HL-60 (cell line): ENCODE measurements at places on chromosomes 4 and X.

DNA sequence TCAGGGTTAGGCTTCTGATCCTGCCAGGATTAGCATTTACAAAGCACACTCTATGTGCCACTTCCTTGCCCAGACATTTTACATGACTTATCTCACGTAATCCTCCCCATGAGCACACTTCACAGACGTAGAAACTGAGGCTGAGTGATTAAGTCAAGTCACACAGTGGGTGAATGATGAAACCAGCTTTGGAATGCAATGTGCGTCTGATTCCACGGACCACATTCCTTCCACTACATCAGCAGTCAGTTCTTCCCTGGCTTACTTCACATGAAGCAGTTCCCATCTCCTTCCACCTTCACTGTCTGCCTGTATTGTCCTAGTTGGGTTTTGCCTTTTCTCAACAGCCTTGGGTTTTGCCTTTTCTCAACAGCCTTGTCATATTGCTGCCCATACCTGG lies 134.3 kb upstream of the PPARGC1A start:
- DNase-seq = no peak

GRCh38 chr4:137800861-137801260 lies 268.6 kb upstream of the PCDH18 start:
- DNase-seq = no peak

GRCh38 chr4:99382745-99383360 lies 30.3 kb upstream of the ADH1C start:
- no peak for DNase-seq

GRCh38 chr4:60019180-60019579 lies 1180.9 kb upstream of the ADGRL3 start:
- DNase-seq = no peak

- no peak for DNase-seq
These were observed 59.0 kb upstream of the ADGRA3 start for GRCh38 chr4:22574880-22575279.

- no peak for DNase-seq
These were observed 58.6 kb upstream of the TLL1 start for GRCh38 chr4:165814256-165815020.

DNA sequence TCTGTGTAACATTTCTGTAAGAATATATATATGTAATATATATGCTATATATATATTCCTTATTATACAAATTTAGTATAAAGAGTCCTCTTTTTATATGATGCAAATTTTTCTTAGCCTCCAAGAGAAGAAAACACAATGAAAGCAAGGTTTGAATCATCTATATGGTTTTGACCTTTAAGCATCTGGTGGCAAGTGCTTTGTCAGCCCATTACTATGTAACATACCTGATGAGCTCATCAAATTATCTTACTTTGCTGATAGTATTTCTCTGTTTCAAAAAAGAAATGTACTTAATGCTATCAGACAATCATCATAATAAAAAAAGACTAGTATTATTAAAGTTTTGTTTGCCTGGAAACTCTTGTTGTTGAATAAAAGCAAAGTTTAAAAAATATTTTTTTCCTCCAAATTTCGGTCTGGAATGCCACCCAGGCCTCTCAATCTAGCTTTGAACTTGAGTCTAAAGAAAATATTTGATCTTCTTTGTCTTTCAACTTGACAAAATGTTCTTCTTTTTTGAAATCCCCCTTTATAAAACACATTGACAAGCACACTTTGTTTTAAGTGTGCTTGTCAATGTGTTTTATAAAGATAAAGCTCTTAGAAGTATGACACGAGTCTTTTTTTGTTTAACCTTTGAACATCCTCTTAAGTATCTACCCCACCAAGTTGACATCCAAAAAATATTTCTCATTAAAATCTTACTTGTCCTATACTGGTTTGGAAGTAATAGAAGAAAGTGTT lies 26.2 kb downstream of the ZNF330 start:
- DNase-seq = no peak

DNA sequence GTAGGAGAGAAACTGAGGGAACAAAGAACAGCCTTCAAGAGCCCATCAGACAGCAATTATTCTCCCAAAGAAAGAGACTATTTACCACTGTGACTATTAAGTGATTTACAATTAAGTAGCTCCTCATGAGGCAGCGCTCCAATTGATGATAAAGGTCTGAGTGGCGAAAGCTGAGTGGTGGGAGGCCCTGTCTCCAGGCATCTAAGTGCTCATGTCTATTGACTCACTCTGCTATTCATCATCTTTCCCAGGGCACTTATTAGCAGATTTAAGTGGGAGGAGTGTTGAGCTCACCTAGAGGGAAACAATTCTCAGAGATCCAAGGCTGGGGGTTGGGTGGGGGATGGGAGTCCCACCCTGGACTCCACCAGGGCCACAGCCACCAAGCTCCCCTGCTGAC lies 23.3 kb downstream of the AMER1 start:
- no peak for DNase-seq

GRCh38 chr4:89658701-89659024 lies 178.3 kb downstream of the SNCA start:
- no peak for DNase-seq

DNA sequence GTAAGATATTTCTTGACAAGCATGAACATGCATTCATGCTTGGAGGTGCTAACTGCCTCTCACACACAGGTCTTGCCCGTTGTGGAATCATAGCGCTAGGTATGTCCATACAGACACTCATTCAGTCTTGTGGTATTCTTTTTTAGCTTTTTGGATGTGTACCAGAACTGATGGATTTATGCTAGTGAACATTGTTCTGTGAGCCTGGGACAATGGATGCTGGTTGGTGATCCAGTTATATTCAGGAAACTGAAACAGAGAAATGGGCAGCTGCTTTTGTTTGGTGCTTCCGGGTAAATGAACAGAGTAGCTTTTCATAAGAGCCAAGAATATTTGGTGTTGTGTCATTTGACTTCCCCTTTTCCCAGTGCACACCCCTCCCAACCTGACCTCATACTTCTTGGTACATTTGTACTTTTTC lies 78.9 kb upstream of the SLC4A4 start:
- peak; percentile 53 for DNase-seq

- DNase-seq = no peak
These were observed 68.2 kb downstream of the FAT4 start for GRCh38 chr4:125382995-125383394.

- DNase-seq = no peak
These were observed 384.6 kb downstream of the PPP3CA start for GRCh38 chr4:100962698-100963097.

DNA sequence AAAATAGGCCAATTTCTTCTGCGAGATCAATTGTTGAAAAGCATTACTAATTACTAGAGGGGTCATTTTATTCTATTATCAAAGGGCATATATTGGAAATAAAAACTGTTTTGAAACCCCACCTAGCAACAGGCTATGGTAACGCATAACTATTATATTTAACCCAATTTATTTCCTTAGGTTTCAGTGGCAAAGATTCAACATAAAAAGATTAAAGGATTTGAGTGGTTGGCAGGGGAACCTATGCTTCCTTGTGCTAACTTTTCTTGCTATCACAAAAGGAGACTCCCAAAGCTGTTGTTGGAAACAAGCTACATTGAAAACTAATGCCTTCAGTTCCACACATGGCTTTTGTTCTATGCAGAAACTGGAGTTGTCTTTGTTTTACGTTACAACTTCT lies 166.9 kb upstream of the KLF3 start:
- no peak for DNase-seq

GRCh38 chrX:115642895-115643530 lies 82.0 kb downstream of the PLS3 start:
- DNase-seq = peak; percentile 35

DNA sequence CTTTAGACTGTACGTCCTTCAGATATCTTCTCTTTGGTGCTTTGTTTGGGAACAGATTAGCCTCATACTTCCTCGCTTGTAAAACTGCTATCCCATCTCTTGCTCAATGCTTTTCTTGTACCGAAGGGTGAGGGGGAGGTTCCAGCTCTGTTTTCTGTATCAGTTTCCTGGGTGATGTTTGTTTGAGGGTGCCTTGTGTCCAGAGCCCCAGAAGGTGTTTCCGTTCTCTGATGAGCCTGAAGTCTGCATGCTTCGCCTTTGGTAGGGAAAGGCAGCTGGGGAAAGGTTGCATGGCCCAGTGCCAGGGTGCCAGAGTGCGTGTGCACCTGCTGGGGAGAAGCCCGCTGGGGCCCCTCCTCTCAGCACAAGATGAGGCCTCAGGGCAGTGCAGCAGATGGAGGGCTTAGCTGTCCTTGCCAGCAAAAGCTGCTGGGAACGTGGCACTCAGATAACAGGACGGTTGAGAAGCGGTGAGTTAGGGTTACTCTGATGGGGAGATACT lies 73.7 kb downstream of the TBL1X start:
- DNase-seq = no peak

DNA sequence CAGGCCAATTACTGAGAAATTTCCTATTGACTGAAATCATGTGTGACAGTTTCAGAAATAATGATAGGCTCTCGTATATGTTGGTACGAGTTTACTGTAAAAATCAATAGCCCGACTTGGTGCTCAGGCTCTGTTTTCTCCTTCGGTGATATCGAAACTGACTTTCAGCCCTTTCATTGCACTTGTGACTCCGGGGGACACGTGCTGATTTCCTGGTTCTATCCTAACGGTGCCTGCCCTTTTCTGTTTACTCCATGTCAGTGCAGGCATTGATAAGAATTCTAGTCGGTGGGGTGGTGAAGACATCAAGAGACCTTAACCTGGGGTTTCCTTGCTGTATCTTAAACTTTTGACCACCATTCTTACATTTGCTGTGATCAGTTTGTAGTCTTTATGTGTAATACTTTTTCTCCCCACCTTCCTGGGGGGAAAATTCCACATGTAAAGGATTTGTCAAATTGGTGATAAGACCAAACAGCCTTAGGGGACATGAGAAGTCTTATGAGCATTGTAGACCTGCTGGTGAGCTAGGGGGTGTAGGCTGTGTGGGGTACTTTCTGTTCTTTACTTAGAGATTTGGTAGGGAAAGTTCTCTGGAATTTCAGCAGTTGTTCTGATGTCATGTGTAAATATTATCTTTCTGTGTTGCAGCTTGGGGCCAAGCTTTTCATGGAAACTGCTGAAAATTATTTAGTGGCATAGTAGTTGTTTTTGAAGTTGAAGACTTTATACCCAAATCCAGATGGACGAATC lies 52.7 kb downstream of the TMEM131L start:
- DNase-seq = no peak

DNA sequence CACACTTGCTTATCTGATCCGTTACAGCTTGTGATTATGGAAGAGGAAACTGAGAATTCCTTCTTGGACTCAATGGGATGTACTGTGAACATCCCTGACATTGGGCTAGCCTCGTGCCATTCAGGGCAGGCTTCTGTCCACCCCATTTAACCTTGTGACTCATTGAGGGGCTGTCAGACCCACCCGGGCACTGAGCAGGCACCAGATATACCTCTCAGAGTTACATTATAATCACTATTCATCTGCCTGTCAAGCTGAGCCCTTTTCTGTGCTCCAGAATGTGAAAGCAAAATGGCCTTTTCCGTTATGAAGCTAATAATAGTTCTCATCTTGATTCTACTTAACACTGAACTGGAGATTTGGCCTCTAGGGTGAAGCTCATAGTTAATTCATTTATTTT lies 170.6 kb upstream of the SCML1 start:
- no peak for DNase-seq

DNA sequence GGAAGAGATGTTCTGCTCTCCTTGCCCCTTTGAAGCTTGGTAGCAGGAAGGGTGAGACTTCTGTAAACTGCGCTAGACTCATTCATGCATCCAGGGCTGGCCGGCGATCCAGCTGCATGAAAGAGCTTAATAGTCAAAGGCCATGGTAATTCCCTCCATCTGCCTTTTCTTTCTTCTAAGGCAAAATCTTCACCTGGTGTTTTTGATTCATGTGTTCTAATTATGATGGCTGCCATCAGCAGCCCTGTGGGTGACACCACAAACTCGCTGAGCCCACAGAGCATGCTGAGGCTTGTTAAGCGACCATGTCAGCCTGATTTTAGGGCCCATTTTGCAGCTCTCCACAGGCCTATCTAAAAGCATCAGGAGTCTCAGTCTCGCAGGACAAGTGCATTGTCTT lies 450.1 kb upstream of the TENM3 start:
- DNase-seq = no peak

DNA sequence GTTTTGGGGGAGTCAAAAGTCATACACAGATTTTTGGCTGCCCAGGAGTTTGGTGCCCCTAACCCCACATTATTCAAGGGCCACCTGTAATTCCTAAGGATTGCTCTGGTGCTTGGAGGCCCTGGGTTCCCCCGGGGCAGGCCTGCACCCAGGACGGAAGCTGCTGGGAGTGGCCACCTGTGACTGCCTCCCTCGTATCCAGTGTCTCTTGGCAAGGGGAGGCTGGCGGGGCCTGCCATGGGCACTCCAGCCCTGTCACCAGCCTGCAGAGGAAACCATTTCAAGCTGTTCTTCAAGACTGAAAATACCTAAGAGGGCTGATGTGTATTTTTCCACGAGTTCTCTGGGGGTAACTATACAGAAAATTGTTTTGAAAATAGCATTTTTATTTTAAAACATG lies 24.5 kb upstream of the GPR78 start:
- DNase-seq = no peak
